ENCODE measurements at places on chromosomes 2 and 18. TPM values are rescaled to one million over a fixed set of nuclear protein-coding genes. Genes with fewer than 3 reads are reported as not detected.

RAB6C gene
- total RNA-seq = not detected

UGT1A10 gene
- not detected for total RNA-seq

POTEJ gene
- total RNA-seq = not detected

CCDC74B gene
- total RNA-seq = 4.2 TPM

METAP1D gene
- total RNA-seq = 3.0 TPM

LCT gene
- total RNA-seq = 0.05 TPM

CCDC148 gene
- total RNA-seq = 0.45 TPM

Measured in A549 treated with Hydrocortisone at 1 μM for 4 hours (cell line).